ENCODE measurements at places on chromosomes 6 and 20.

GRCh38 chr6:143872201-143872600 lies 7.9 kb downstream of the ZC2HC1B start:
- DNase-seq = peak; percentile 15

DNA sequence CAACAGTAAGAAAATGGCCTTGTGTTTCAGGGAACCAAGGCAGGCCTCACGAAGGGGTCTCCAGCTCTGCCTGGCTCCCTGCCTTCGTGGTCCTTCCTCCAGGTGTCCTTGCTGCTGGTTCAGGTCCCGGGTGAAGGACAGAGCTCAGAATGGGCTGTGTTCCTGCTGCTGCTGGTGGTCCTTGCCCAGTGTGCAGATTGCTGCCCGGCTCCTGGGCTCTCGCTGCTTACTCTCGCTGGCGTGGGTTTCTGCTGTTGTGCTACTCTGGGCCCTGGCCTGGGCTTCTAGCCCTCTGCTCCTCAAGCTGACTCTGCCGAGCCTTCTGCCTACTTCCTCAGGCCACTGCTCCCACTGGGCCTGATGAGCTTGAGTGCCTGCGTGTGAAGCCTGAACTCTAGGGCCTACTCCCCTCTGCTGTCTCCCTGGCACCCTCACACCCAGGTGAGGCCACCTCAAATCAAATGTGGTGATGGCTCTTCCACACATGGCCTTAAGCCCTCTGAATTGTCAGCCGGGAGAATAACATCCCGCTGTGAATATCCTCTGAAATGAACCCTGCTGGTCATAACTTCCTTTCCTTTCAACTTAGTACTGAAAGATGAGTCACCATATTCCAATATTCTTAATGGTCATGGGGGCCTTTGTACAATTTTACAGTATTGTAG lies 171.6 kb downstream of the FOXC1 start:
- no peak for DNase-seq

DNA sequence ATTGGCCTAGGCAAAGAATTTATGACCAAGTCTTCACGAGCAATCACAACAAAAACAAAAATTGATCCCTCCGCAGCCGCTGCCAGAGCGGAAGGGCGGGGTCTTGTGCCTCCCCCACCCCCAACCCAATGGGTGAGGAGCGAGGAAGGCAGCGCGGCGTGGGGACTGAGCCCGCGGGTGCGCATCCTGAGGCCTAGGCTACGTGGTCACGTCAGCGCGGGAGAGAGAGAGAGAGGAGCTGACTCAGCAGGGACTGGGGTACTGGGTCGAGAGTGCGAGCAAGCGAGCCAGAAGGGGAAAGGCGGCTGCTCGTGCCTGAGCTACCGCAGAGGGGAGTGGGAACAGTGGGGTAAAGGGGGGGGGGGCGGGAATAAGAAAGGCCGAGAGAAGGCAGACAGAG lies 90.1 kb upstream of the FERMT1 start:
- no peak for DNase-seq

- DNase-seq = peak; percentile 39
Observed at GRCh38 chr6:166330612-166331011, 11.7 kb downstream of the SFT2D1 start.

DNA sequence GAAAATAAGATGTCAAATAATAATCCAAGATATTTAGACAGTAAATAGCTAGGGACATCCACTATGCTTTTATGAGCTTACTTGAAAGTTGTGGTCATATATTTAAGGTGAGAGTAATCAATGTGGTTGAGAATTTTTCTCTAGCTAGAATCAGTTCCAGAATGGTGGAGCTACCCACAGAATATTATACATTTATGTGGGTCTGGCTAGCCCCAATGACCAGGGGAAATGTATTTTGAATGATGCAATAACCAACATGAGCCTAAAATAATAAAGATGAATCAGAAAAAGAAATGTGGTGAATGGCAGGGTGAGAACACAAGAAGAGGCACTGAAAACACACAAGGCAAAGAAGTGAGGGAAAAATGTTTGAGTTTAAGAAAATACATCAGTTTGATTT lies 325.7 kb downstream of the TBC1D32 start:
- DNase-seq = peak; percentile 33

DNA sequence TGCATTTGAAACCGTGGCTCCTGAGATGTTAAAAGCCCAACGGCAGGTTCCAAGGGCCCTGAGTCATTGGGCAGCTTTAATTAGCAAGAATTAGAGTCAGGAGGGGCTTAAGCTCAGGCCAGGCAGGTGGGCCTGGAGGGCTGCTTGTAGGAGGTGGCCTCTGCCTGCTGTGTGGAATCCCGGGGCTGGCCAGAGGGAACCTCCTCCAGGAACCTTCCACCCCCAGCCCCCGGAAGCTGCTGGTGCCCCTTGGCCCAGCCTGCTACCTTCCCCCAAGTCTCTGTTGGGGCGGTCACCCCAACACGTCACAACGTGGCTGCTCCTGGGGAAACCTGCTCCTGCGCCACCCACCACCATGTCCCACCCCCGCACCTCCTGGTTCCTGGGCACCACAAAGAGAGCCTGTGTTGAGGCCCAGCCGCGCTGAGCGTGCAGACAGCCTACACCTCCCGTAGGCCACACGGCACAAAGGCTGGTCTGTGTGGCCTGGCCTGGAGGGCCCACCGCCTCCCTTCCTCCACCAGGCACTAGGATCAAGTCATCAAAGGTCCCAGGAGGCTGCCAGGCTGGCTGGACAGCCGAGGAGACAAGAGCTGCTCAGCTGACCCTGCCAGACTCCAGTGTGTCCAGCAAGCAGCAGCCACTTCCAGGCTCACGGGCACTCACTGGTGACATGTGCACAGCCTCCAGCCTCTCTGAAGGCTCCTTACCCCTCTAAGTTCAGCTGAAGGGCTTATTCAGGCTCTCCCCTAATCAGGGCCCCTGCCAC lies 86.3 kb downstream of the SNX5 start:
- DNase-seq = no peak

DNA sequence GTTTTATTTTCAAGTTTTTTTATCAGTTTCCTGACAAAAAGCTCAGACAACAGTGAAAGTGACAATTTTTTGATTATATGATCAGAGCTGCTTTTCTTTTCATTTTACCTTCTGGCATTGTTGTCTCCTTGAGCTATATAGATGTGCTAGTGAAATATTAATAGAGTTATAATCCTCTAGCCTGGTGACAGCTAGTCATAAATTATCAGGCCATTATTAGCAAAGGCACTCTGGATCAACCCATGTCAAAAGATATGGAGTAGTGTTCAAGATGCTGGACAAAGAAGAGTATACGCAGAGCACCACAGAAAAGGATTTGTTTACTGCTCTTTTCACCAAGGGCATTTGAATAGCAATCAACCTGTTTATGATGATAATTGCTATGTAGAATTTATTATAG lies 1230.1 kb downstream of the HACE1 start:
- DNase-seq = no peak

DNA sequence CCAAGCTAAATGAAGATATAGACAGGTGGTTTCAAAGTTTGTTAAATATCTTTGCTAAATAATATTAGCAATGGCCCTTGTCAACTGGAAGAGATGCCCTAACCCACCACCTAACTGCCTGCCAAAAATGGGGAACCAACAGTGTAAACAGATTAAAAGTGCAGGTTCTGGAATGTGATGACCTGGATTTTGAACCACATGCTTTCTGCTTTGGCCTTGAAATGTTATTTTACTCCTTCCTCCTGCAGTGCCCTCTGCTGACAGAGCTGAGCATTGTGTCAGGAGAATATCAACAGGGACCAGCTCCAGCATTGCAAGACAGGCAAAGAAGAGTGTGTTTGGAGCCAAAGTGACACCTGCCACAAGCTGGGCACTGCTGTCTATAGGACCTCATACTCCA lies 226.6 kb downstream of the MYLK4 start:
- DNase-seq = no peak

DNA sequence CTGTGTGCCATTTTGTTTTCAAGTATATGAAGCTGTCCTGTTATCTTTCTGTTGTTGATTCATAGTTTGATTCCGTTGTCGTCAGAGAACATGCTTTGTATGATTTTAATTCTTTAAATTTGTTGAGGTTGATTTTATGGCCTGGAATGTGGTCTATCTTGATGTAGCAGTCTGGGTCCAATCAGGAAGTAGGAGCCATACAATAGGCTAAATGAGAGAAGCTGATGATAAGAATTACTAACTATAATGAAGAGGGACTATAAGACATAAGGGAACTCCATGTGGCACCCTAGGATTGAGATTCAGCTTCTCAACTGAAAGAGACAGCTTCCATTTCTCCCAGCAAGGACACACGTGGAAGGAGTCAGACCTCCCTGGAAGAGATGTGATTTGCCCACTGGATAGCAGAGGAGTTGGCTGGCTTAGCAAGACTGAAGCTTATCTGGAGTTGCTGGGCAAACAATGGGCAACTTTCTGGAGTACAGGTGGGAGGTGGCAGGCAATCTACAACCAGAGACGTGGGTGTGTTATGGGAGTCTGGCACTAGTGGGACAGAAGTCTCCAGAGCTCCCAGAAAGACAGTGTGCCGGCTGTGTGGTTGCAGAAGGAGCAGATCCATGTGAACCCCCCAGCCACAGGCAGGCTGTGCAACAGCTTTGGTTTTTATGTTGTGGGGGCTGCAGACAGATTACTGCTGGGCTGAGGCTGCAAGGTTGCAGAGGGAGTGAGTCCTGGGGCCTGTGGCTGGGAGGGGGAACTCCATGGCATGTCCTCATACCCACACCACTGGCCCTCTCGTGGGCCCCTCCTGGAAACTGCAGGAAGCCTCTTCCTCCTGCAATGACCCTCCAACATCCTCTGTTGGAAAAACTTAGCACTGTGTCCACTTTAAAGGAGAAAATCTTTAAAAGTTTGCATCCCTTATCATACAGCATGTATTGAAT lies 7.1 kb downstream of the ZNF831 start:
- no peak for DNase-seq

DNA sequence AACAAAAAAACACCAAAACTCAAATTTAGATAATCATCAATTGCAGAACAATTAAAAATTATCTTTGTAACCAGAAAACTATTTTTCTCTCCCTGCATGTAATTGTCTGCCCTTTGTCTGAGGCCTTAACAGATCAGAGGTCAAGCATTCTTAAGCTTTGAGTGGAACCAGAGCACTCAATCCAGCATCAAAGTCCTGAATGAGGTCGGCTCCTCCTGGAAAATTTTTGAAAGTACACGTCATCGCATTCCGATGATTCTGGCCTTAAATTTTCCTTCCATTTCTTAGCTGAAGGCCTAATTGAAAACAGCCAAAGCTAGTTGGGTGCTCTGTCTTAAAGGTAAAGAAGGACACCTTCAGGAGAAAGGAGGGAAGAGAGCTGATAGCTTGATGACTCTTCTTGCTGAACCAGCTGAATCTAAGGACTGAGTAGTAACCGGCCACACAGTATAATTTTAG lies 510.2 kb upstream of the SULF2 start:
- DNase-seq = peak; percentile 88

DNA sequence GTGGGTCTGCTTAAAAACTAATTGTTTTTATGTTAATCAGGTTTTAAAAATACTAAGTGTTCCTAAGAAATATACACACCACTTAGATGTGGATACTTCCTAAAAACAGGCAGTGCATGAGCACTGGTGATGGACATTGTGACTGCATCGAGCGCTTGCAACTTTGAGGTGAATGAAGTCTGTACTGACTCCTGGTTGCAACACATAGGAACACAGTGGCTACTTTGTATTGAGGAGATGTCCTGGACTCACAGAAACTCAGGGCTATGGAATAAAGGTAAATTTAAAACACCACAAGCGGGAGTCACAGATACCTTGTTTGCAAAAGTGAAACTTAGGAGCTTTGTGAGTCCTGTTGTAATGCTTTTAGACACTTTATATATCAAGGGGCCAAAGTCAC lies 55.6 kb upstream of the POLR1H start:
- DNase-seq = no peak

DNA sequence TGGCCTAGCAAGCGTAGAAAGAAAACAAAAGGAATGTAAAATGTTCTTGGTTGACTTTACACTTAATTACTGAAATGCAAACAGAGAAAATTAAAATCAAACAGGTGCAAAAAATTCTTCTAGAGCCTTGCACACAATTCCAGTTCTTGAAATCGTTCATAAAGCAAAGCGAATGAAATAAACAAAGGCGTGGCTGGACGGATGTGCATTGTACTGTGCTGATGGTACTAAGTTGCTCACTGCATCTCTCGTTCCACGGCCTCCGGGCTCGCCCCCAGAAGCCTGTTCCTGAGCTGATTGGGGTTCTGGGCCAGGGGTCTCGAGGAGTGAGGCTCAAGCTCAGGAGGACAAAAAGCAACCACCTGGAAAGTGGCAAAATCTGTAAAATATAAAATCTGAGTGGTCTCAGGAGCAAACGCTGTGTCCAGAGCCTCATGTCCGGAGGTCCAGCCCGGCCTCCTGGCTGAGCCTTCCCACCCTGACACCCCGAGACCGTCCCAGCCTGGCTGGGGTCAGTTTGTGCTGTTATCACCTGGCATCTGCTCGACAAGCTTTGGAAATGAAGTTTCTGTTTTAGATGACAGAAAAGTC lies 71.3 kb downstream of the TTLL2 start:
- no peak for DNase-seq

DNA sequence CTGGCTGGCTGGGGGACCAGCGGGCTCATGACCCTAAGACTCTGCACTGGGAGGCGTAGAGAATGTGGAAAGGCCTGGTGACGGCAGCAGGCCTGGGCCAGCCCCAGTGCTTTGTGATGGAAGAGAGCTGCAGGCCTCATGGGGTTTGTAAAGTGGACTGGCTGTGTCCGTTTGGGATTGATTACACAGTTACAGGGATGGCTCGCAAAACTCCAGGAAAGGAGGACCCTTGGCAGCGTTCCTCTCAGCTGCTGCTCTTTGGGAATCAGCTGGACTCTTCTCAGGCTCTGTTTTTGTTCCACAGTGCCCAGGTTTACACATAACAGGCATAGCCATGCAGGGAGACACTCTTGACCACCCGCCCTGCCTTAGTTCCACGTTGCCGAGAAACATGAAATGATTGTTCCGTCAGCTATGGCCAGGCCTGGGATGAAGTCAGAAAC lies 89.0 kb downstream of the SLX4IP start:
- DNase-seq = peak; percentile 38

- no peak for DNase-seq
Observed at GRCh38 chr6:26104457-26105108, 17.4 kb downstream of the HFE start.

DNA sequence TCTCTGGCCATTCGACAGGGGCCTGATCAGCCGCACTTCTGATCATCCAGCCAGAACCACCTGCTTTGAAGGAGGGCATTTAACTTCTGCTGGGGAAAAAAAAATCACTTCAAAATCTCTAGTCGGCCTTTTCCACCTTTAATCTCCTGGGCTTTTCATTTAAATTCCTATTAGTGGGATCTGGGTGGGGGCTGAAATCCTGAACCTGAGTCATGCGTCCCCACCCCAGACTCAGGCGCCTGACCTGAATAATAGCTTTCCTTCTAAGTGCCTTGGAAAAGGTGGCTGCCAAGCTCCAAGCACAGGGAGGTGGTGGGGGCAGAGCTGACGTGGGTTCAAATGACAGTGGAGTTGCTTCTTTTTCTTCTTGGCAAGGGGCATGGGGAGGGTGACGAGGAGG lies 246.0 kb upstream of the EXOC2 start:
- no peak for DNase-seq

- no peak for DNase-seq
Observed at GRCh38 chr6:4703382-4703781, 72.8 kb upstream of the CDYL start.
